Uterine smooth muscle cell (primary cell): ENCODE measurements at places on chromosomes 12 and 14. TPM values are rescaled to one million over a fixed set of nuclear protein-coding genes. Genes with fewer than 3 reads are reported as not detected.

COCH gene
- 0.37 and 1.00 TPM in 2 replicates for total RNA-seq

CCDC196 gene
- not detected in 2 replicates for total RNA-seq

BDKRB1 gene
- 8.2 and 19.8 TPM in 2 replicates for total RNA-seq

ACVRL1 gene
- 9.8 and 12.5 TPM in 2 replicates for total RNA-seq

PDE3A gene
- total RNA-seq, result 1.4 and 1.7 TPM in 2 replicates

SYCP3 gene
- total RNA-seq, result under 0.01 and 0.11 TPM in 2 replicates

IFI27L2 gene
- total RNA-seq, result 59.8 and 99.0 TPM in 2 replicates

LRRC43 gene
- total RNA-seq, result 0.11 and 1.5 TPM in 2 replicates

TGM1 gene
- total RNA-seq, result 0.25 and 0.55 TPM in 2 replicates
